ENCODE measurements at places on chromosomes 11 and 22. TPM values are rescaled to one million over a fixed set of nuclear protein-coding genes. Genes with fewer than 3 reads are reported as not detected.

DNA sequence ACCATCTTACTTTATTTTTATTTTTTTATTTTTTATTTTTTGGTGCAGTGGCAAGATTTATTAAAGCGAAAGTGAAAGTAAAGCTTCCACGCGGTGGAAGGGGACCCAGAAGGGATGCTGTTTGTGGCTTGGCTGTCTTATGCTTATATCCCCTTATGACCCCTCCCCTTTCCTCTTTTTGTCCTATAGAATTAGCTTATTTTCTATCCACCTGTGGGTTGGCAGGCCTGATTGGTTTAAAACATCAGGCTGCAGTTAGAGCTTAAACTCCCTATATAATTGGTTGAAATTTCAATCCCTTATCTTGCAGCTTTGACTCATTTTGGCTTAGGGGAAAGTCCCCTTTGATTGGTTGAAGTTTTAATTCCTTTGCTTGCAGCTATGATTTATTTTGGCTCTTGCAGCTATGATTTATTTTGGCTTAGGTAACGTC, 50.5 kb downstream of the NNMT start:
- DNase-seq = no peak
- H3K36me3 ChIP-seq = no peaks in the 10 kb centered on the region
- no peak overlapping the region for H3K27ac ChIP-seq
- no peaks in the 10 kb centered on the region for H3K4me1 ChIP-seq

GRCh38 chr22:40422558-40423309, 52.3 kb downstream of the SGSM3 start:
- H3K4me1 ChIP-seq = no peaks in the 10 kb centered on the region
- no peak for DNase-seq
- no peak overlapping the region for H3K27ac ChIP-seq
- H3K4me3 ChIP-seq = no peak overlapping the region
- H3K27me3 ChIP-seq = no peaks in the 10 kb centered on the region
- H3K36me3 ChIP-seq = no peaks in the 10 kb centered on the region

GRCh38 chr11:45856044-45856468, 8.8 kb downstream of the CRY2 start:
- no peak for DNase-seq
- no peaks in the 10 kb centered on the region for H3K27me3 ChIP-seq
- H3K4me3 ChIP-seq = no peak overlapping the region
- peaks cover 77% of the 10 kb centered on the region for H3K4me1 ChIP-seq
- H3K27ac ChIP-seq = peak overlapping the region; percentile 79

LRRC4C gene
- total RNA-seq = 0.56 TPM

DNA sequence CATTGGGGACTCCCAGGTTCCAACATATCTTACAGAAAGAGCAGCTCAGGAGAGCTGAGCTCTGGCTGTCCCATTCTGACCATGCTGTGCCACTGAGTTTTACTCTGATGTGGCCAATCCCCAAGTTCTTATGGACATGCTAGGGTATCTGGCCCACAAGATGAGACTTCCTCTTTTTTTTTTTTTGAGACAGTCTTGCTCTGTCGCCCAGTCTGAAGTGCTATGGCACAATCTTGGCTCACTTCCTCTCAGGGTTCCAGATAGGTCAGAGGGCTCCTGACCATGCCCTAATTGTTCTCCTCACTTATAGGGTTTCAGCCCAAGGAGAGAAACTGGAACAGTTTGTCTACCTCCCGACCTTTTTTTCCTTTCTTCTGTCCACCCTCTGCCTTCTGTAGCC, 152.3 kb upstream of the CCDC90B start:
- H3K27me3 ChIP-seq = no peaks in the 10 kb centered on the region
- H3K4me1 ChIP-seq = no peaks in the 10 kb centered on the region
- no peak overlapping the region for H3K4me3 ChIP-seq
- no peak for DNase-seq

DNA sequence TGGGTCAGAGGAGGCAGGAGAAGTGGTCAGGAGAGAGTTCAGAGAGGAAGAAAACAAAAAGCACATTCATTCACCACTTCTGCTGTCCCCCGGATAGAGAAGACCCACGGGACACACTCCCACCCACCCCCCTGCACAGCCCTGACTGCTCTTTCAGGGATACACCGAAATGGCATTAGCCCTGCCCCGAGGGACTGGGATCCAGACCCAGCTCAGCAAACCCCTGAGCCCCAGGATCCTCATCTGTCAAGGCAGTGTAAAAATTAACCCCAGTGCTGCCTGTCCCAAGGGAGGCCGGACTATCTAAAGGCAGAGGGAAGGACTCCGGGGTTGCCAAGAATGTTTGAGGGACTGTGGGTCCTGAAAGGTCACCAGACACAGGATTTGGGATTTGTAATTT, 31.2 kb downstream of the TPBGL start:
- H3K27ac ChIP-seq = no peak overlapping the region
- no peak for DNase-seq
- no peaks in the 10 kb centered on the region for H3K27me3 ChIP-seq
- H3K36me3 ChIP-seq = no peaks in the 10 kb centered on the region

TBCEL gene
- total RNA-seq = 42.9 TPM

HEPN1 gene
- not detected for total RNA-seq

DNA sequence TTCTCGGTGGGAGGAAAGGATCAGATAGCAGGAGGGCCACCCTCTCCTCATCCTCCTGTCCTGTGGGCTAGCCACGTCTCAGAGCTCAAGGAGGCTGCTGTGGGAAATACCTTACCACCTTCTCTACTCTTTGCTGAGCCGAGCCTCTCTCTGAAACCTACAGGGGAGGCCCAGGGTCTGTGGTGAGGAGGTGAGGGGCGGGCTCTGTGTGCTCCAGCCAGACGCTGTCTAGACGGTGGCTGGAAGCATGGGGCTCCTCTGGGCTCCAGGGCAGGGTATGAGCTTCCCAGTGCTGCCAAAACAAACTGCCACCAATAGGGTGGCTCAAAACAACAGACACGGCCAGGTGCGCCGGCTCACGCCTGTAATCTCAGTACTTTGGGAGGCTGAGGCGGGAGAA, 5.5 kb upstream of the TMPRSS6 start:
- no peak for DNase-seq
- no peak overlapping the region for H3K4me3 ChIP-seq
- no peaks in the 10 kb centered on the region for H3K27me3 ChIP-seq
- H3K36me3 ChIP-seq = no peaks in the 10 kb centered on the region

NRIP3 gene
- total RNA-seq = 29.4 TPM

CARD18 gene
- 0.81 TPM for total RNA-seq

SPDYC gene
- 1.2 TPM for total RNA-seq

SLC22A6 gene
- total RNA-seq = not detected

DNA sequence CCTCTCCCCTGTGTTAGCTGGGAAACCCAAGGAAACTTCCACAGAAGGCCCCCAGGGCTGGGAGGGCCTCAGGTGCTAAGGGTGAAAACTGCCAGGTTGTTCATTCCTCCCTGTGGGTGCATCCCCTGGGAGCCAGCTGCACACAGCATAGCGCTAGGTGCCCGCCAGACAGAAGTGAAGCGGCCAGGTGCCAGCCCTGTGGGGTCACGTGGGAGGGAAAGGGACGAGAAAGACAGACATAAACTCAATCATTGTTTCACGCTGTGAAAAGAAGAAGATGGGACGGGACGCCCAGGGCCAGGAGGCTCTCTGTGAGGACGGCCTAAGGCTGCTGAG, 31.6 kb upstream of the HMOX1 start:
- H3K27me3 ChIP-seq = no peaks in the 10 kb centered on the region
- no peaks in the 10 kb centered on the region for H3K36me3 ChIP-seq
- H3K4me1 ChIP-seq = peaks cover 6% of the 10 kb centered on the region
- H3K4me3 ChIP-seq = no peak overlapping the region

- no peak overlapping the region for H3K27ac ChIP-seq
- no peak overlapping the region for H3K4me3 ChIP-seq
- H3K36me3 ChIP-seq = no peaks in the 10 kb centered on the region
These were observed 18.9 kb downstream of the TRMU start for GRCh38 chr22:46354176-46354992.

DNA sequence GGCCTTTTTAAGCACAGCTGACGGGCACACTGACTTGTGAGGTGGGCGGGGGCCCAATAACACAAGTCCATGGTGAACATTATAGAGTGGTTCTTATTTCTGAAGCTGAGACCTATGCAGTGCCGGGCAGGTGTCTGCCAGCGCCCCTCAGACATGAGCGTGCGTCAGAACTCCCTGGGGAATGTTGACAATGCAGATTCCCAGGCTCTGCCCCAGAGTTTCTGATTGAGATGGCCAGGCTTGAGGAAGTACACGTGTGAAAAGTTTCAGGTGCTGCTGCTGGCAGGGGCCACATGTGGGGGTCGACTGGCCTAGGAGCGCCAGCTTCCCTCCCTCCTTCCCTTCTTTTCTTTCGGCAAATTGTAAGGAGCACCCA, 46.2 kb downstream of the TPCN2 start:
- no peaks in the 10 kb centered on the region for H3K4me1 ChIP-seq
- H3K27ac ChIP-seq = no peak overlapping the region
- H3K36me3 ChIP-seq = no peaks in the 10 kb centered on the region
- no peak overlapping the region for H3K4me3 ChIP-seq
- no peaks in the 10 kb centered on the region for H3K27me3 ChIP-seq
- no peak for DNase-seq

DNA sequence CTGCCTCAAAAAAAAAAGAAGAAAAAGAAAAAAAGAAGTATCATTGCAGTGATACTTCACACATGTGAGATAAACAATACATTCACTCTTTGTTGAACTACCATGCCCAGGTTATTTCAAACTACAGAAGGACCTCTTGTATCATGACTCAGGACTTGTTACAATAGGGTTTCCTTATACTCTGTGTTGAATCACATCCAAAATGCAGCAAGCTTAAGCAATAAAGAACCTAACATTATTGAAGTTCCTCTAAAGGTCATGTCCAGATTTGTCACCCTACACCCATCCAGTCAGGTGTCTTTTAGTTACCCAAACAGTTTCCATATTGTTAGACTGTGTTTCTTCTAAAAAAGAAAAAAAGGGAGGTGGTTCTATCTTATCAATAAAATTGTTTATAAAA, 26.9 kb upstream of the ALKBH3 start:
- DNase-seq = no peak
- no peak overlapping the region for H3K27ac ChIP-seq
- no peaks in the 10 kb centered on the region for H3K27me3 ChIP-seq
- H3K36me3 ChIP-seq = no peaks in the 10 kb centered on the region

- H3K36me3 ChIP-seq = no peaks in the 10 kb centered on the region
- H3K4me1 ChIP-seq = no peaks in the 10 kb centered on the region
- H3K27ac ChIP-seq = no peak overlapping the region
- H3K4me3 ChIP-seq = no peak overlapping the region
- H3K27me3 ChIP-seq = no peaks in the 10 kb centered on the region
- no peak for DNase-seq
These were observed 155.3 kb upstream of the SYN3 start for GRCh38 chr22:33213383-33214075.

CASP5 gene
- not detected for total RNA-seq

GRCh38 chr11:10694486-10695239, 1.1 kb upstream of the IRAG1 start:
- no peaks in the 10 kb centered on the region for H3K27me3 ChIP-seq
- H3K36me3 ChIP-seq = no peaks in the 10 kb centered on the region
- H3K4me1 ChIP-seq = peaks cover 6% of the 10 kb centered on the region
- no peak overlapping the region for H3K4me3 ChIP-seq
- peak overlapping the region; percentile 88 for H3K27ac ChIP-seq
- no peak for DNase-seq

HTR3A gene
- 0.39 TPM for total RNA-seq

OVOL1 gene
- total RNA-seq = 27.6 TPM
